Kidney epithelial cell (primary cell): ENCODE measurements at places on chromosomes 5 and 9. TPM values are rescaled to one million over a fixed set of nuclear protein-coding genes. Genes with fewer than 3 reads are reported as not detected.

Gene PKD2L2
- total RNA-seq = not detected in 2 replicates

Gene KCNV2
- not detected in 2 replicates for total RNA-seq

Gene IFNA13
- total RNA-seq = not detected in 2 replicates

Gene PLGRKT
- 28.5 and 39.2 TPM in 2 replicates for total RNA-seq
